Psoas muscle (tissue), 8 donors: ENCODE measurements at places on chromosomes 16 and 17. TPM values are rescaled to one million over a fixed set of nuclear protein-coding genes. Genes with fewer than 3 reads are reported as not detected.

Gene SPATA22
- polyA plus RNA-seq = 0.05 TPM

Gene TBC1D3
- polyA plus RNA-seq = not detected

Gene DOC2B
- polyA plus RNA-seq = 2.6 TPM

Gene RASD1
- polyA plus RNA-seq = 10.7 TPM

Gene TM4SF5
- not detected for polyA plus RNA-seq

Gene EVPL
- polyA plus RNA-seq = 0.07 TPM

Gene TLCD2
- 1.4 TPM for polyA plus RNA-seq
